ENCODE measurements at places on chromosomes 5 and 9.

- DNase-seq: no peak
Observed at GRCh38 chr5:81014348-81014747, 54.2 kb downstream of the RASGRF2 start.

- DNase-seq: no peak
Observed at GRCh38 chr5:162301356-162301755, 233.8 kb downstream of the GABRG2 start.

GRCh38 chr5:96330530-96331140, 102.4 kb downstream of the PCSK1 start:
- DNase-seq: no peak

DNA sequence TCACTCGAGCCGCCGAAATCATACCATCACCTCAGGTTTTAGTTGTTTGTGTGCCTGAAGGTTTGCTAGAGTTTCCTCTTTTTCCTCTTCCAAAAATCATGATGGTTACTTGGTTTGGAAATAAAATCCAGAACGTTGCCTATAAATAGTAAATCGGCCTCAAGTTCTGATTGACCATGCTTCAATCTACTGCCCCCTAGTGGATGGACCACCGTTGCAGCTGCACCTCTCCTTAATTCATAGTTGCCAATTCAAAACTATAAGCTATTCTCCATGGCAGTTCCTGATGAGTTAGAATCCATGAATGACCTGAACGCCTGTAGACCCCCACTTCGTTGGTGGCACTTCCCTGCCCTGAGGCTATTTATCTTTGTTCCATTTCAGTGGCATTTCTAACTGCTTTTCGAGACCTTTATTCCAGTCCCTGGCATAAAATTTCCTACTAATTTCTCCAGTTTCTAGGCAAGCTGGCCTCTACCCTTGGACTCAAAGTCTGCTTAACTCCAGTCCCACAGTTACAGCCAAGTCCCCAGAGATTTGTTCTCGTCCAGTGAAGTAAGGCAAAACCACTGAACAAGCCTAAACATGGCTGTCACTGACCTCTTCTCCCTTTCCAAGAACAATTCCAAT, 422.6 kb downstream of the EFNA5 start:
- peak; percentile 3 for DNase-seq

- no peak for DNase-seq
Observed at GRCh38 chr5:68455216-68455615, 239.7 kb downstream of the PIK3R1 start.

- no peak for DNase-seq
Observed at GRCh38 chr9:22036866-22037626, 27.9 kb upstream of the CDKN2B start.
